ENCODE measurements at places on chromosomes 1 and 21.

GRCh38 chr1:98964198-98964597, 40.5 kb downstream of the PLPPR5 start:
- DNase-seq: no peak

DNA sequence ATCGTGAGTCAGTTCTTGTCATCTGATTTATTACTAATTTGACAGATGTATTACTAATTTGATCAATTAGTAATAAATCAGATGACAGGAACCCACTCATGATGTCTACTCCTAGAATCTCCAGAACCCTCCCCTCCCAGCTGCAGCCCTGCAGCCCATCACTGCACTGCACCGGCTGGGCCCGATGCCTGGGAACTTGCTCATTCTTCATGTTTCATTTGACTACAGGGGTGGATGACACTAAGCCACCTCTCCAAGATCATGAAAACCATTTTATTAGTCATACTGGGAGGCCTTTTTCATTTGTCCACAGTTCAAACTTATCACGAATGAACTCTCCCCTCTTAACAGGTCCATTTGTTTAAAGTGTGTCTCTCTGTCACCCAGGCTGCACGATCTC, 41.0 kb downstream of the KCNH1 start:
- DNase-seq: no peak

DNA sequence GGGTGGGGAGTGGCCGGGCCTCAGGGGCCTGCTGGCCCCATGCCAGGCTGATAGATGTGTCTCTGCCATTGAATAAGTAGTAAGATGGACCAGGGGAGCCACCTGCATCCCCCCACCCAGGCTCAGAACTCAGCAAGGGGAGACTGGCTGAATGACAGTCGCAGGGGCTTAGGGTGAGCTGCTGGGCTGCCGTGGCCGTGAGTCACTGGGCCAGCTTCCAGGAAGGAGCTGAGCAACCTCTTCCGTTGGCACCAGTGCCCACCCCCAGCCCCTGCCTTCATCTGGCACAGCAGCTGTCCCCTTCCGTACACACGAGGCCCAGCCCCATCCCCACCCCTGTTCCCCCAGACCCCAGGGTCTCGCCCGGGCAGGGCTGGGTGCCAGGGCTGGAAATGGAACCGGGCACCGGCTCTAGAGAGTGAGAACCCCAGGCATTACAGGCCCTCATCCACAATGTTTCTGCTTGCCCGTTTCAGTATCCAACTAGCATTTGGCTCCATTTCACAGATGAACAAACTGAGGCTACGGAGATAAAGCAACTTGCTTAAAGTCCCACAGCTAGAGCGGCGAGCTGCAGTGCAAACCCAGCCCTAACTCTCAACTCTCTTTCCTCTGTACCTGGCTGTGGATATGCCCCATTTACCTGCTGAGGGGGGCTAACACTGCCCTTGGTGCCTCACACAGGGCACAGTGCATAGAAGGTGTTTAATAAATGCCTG, 10.2 kb downstream of the WNT4 start:
- no peak for DNase-seq

DNA sequence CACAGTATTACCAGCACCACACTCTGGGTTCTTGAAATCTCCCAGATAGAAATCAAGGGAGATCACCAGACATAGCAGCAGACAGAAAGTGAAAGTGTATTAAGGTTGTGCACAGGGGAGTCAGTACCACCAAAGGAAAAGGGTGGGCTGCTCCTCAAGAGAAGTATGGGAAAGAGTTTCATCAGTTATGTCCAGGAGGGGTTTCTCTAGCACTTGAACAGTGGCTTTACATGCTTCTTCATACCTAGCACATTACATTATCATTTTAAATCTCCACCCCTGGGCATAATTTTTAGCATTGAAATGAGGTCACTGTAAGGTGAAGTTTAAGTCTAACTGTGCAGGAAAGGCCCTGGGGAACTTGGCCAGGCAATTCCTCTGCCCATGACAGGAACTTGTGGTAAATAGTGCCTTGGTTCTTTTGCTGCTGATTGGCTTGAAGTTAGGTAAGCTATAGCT, 601.0 kb downstream of the NUF2 start:
- DNase-seq: no peak
